Chondrocyte (in vitro differentiated cells): ENCODE measurements at places on chromosomes 16 and 17. TPM values are rescaled to one million over a fixed set of nuclear protein-coding genes. Genes with fewer than 3 reads are reported as not detected.

DNA sequence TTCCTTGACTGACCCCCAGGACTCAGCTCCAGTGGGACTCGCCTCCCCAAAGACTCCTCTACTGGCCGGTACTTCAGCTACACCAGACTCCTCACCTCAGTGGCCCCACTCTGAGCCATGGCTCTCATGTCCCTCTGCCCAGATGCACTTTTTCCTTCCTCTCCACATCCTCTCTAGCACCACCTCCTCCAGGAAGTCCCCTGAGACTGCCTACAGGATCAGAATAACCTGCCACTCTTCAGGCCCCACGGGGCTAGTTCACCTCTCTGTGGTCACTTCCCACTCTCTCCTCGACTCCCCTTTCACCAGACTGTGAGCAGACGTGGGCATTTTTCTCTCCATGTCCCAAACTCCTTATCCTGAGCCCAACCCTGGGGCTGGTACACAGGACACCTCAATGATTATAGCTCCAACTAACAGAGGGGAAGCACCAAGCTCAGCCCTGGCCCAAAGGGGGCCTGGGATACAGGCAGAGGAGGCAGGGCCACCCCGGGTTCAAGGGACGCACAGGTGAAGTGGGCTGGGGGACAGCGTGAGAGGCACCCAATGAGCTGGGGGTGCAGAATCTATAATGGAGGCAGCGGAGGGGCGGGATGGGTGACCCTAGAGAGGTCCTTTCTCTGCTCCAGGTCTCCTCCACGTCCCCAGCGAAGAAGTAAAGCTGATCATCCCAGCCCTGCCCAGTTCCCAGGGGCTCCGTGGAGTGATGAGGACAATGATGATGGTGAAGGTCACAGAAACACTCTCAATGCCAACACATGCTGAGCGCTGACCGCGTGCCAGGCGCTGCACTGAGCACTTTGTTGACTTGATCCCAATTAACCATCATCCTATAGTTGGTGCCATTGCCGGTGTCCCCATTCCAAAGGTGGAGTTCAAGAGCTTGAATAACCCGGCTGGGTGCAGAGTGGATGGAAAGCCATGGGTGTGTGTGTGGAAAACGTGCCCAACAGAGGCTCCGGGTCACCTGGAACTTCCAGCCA, 3.9 kb downstream of the TRPV3 start:
- no peak for DNase-seq

DNA sequence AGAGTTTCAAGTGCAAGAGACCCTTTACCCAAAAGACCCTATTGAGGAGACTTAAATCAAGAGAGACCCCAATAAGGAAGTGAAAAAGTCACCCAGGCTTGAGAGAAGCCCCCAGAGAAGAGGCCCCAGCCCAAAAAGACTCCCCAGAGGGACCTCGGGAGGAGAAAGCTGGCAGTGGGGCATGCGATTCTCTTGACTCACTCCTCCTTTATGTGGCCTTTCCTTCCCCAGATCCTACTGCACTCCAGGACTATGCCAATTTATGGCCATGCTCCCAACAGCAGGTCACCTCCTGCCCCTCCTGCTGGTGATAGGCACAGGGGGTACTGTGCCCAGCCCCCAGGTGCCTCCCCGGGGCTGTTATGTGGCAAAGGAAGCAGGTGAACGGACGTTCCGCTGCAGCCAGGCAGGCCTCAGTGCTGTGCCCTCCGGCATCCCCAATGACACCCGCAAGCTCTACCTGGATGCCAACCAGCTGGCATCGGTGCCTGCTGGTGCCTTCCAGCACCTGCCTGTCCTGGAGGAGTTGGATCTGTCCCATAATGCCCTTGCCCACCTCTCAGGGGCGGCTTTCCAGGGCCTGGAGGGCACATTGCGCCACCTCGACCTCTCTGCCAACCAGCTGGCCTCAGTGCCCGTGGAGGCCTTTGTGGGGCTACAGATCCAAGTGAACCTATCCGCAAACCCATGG, 16.3 kb downstream of the LRRC3C start:
- DNase-seq: no peak

GRCh38 chr17:36793976-36794375, 143.3 kb upstream of the LHX1 start:
- DNase-seq: no peak

- no peak for DNase-seq
Observed at GRCh38 chr17:21217346-21217745, 3.4 kb upstream of the TMEM11 start.

DNA sequence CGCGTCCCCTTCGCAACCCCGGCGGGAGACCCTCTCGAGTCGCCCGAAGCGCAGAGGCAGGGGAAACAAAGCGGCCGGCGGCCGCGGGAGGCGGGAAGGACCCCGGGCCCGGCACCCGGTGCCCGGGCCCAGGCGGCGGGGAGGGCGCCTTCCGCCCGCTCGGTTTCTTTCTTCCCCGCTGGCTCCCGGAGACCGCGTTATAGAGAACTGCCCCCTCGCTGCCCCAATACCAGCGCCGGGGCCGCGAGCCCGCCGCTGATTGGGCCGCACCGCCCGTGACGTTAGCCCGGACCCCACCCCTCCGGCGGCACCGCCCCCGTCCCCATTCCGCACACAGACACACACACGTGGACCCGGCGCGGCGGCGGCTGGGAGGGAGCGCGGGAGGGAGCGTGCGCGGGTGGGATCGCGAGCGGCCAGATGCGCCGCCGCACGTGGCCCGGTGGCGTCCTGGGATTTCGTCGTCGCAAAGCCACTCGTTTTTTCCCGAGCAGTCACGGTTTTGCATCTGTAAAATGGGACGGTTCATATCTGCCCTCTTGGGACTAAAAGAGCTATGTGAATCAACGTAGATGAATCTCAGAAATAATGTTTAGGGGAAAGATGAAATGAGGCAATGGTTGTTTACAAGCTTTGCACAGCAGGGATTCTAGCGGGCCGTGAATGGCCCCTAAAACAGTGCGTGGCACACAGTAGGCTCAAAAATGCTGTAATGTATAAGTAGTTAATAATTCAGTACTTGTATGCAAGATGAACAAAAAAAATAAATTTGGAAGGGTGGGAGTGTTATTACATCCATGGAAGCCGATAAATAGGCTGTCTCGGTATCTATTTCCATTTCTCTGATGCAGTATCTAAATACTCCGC, at the start of gene EPOP:
EPOP (minus strand) TSS at position 209 of the 867 bp plus-strand sequence. CDS start 462 bp downstream, outside the sequence.
- peak; percentile 95 for DNase-seq

DNA sequence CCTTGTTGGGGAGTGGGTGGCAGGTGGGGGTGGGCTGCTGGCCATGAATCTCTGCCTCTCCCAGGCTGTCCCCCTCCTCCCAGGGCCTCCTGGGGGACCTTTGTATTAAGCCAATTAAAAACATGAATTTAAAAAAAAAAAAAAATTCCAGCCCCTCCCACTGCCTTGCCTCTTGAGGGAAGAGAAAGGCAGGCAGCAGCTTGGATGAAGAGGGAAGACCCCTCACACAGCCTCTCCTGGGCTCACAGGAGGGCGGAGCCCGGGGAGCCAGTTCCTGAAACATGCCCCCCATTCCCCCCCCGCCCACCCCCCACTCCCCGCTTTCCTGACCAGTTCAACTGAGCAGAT, 1.8 kb upstream of the TCAP start:
- DNase-seq: no peak

DNA sequence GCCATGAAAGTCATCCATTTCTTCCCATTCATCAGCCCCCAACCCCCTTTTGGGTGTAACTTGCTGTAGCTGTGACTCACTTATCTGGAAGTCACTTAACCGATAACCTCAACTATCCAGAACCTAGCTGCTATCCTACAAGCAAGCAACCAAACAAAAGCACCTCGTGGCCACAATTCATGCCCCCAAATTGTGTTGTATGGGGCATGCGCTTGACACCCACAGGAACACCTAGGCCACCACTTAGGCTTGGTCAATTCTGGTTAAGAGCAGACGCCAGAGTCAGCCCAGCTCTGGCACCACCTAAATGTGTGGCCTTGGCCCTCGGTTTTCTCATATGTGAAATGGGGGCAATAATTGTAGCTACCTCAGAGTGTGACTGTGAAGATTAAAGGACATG, 3.7 kb downstream of the PIK3R5 start:
- DNase-seq: no peak

DNA sequence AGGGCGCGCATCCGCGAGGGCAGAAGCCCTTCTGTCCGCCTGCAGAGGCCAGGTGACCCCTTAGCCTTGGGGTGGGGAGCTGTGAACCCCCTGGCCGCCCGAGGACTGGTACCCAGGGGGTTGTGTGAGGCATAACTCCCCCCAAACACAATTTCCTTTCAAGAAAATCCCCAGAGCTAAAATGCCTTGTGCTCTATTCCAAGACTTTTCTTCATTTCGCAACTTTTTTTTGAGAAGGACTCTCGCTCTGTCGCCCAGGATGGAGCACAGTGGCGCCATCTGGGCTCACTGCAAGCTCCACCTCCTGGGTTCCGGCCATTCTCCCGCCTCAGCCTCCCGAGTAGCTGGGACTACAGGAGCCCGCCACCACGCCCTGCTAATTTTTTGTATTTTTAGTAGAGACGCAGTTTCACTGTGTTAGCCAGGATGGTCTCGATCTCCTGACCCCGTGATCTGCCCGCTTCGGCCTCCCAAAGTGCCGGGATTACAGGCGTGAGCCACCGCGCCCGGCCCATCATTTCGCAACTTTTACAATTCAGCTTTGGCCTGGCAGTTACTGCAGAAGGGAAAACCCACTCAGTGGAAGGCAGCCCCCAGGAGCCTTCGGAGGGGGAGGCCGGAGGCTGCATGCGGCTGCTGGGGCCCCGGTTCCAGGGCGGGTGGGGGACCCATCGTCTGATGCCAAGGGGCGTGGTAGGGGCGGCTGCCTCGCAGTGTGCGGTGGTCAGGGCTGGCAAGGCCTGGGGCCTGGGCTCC, 963 bp upstream of the APRT start:
- DNase-seq: no peak

DNA sequence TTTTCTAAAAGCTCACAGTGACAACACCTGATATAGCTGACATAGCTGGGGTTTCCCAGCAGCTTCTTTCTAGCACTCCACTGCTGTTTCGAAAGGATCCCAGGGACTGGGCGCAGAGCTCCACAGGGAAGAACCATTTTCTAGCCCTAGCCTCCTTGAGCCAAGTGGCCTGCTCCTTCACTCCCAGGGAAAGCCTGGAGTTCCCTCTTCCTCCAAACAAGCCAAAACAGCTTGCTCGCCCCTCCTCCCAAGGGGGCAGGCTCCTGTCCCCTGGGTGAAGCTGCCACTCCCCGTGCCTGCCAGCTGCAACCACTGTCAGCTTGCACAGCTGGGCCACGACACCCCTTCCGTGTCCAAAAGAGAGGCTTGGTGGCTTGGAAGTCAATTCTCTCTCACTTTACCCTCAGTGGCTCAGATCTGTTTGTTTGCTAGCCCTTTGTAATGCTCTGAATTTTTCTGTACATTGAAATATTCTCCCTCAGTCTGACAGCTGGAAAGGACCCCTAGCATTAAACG, 59.8 kb downstream of the CYTH1 start:
- no peak for DNase-seq

HAP1 gene
- not detected in 3 replicates for total RNA-seq

NLK gene
- 11.8 to 14.5 TPM (median 12.9 TPM) in 3 replicates for total RNA-seq

CASKIN1 gene
- total RNA-seq: 1.3 to 3.6 TPM (median 2.3 TPM) in 3 replicates
